GM13976 (cell line): ENCODE measurements at places on chromosomes 5 and 9.
A peak's percentile ranks its signal among the peaks of the same experiment; 100 is the strongest.

DNA sequence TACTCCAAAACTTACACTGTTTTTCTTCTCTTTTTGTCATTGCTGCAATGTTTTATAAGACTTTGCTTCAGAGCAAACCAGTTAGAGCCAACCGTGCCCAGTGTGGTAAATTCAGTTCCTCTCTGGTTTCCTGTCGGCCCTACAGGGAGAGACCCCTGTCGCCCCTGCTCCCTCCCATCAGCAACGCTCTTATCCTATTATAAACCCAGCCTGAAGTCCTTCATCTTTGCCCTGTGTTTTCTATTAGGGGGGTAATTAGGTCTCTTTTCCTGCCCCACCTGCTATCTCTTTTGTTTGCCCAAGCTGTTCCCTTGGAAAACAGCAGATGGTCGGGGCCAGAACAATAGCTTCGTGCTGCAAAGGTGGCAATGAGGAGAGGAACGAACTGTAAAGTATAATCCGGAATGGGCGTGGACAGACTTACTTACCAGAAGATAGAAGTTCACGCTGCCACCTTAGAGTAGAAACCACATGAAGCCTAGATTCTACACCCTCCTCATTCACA lies 21.4 kb upstream of the OTULINL start:
- DNase-seq = no peak

DNA sequence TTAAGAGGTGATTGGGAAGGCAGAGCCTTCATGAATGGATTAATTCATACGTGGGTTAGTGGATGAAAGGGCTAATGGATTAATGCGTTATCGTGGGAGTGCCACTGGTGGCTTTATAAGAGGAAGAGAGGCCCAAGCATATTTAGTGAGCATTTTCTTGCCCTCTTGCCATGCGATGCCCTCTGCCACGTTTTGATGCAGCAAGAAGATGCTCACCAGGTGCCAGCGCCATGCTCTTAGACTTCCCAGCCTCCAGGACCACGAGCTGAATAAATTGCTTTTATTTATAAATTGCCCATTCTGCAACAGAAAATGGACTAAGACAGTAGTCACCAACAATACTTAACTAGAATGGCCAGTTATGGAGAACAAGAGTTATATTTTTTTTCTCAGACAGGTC lies 24.2 kb downstream of the DAPK1 start:
- DNase-seq = no peak

DNA sequence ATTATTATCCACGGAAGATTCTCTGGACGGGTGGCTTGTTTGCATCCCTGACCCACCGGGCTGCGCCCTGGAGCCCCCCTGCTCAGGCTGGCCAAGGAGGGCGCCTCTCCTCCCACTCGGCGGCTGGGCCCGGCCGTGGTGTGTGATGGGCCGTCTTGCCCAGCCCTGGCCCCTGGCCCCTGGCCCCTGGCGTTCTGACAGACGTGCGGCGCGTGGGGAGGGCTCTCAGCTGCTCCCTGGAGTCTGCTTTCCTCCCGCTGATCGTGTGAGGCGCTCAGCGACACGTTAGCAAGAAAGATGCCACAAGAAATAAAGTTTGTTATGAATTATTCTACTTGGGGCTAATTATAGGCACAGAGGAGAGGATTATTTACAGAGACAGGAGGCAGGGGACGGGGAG lies 33.3 kb downstream of the UNC5A start:
- DNase-seq = no peak

GRCh38 chr5:143491646-143492045 lies 88.2 kb upstream of the NR3C1 start:
- no peak for DNase-seq

DNA sequence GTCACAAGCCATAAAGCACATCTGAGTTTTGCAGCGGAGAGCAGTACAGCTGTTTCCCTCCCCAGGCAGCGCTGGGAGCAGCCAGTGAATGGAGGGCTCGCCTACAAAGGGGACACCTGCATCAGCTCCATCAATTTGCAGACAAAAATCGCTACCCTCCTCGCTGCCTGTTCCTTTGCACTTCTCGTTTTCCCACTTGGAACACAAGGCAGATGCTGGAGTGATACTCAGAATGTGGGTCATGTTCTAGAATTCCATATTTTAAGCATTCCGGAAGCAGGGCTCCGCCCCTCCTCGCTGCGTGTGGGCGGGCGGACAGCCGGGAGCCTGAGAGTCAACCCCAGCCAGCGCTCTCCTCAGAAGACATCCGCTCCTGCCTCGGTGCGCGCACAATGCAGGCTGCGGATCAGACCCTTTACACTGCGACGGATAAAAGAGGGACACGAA lies 92.1 kb downstream of the LMNB1 start:
- peak; percentile 61 for DNase-seq

DNA sequence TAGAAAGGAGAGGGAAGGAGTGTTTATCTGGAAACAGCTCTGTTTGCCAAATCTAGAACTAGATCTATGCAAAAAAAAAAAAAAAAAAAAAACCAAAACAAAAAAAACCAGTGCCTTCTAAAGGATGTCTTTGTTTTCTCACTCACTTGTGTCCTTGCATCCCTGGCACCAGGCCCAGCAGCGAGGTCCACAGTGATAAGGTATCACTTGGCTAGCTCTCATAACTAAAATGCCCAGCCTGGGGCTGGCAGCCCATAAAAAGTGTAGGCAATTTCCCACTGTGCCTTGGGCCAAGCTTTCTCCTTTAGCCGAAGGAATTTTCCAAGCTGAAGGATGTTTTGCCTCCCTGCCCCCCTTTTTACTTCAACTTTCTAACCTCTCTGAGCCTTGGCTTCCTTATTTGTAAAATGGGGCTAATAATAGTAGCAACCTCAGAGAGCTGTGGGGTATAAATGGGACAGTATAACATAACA lies 20.8 kb downstream of the RGS3 start:
- DNase-seq = no peak

DNA sequence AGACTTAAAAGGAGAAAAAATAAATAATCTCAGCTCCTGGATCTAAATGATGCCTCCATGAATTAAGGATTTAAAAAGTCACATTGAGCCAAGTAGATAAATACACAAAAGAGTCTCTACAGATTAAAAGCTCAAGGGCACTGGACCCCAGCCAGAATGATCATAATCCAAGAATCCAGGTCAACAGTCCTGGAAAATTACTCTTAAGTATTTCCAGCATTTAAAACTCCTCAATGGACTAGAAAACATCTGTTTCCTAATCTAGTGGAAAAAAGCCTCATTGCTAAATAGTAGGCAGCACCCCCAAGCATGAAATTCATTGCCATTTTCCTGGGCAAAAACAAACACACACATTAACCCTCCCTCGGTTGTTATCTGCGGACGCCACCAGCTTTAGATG lies 96.8 kb downstream of the FRMD3 start:
- DNase-seq = no peak

GRCh38 chr5:9437741-9438240 lies 108.1 kb downstream of the SEMA5A start:
- no peak for DNase-seq

DNA sequence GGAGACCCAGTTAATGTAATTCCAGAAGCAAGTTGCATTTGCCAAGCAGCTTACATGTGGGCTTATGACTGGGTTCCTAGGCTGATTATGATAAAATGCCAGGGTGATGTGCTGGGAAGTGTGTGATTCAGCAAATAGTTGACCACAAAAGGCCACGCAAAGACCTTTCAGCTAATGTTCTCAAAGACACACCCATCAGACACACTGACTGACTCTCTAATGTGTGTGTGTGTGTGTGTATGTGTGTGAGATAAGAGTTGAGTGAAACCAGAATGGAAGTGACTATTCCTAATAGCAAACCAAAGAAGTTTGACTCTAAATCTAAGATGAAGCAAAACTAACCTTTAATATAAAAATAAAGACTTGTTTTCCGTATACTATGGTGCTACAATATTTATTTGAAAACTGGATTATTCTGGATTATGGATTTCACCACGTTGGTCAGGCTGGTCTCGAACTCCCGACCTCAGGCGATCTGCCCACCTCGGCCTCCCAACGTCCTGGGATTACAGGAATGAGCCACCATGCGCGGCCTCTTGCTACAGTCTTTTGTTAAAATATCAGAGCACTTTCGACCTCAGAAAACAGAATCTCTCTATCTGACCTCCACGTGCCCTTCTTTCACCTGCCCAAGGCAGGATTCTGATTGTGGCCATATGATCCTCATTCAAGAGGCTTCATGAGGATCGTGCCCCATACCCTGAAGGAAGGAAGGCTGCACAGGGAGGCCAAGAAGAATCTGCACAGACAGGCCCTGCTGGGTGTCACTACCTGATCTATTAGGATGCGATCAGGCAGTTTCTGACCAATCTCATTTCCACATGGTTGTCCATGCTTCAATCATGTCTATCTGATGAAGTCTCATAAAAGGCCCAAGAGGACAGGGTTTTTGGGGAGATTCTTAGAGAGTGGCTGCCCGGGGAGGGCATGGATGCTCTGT lies 75.6 kb downstream of the USP20 start:
- DNase-seq = no peak

DNA sequence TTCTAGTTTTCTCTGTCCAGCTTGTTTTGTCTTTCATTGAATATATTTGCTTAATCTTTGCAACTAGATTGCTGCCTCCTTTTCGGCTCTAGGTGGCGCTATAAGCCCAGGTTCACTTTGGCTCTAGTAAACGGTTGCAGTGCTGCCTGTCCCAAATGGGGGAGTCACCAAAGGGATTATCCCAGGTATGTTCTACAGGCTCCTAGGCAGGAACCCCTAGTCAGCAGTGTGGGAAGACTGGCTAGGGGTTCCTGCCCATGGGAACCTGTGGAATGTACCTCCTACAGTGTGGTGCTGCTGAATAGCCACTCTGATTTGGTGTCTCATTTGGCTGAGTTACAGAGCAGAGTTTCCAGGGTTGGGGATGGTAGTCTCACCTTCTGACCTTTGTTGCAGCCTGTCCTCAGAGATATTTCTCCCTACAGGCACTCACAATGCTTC lies 85.2 kb downstream of the ARSB start:
- peak; percentile 49 for DNase-seq

DNA sequence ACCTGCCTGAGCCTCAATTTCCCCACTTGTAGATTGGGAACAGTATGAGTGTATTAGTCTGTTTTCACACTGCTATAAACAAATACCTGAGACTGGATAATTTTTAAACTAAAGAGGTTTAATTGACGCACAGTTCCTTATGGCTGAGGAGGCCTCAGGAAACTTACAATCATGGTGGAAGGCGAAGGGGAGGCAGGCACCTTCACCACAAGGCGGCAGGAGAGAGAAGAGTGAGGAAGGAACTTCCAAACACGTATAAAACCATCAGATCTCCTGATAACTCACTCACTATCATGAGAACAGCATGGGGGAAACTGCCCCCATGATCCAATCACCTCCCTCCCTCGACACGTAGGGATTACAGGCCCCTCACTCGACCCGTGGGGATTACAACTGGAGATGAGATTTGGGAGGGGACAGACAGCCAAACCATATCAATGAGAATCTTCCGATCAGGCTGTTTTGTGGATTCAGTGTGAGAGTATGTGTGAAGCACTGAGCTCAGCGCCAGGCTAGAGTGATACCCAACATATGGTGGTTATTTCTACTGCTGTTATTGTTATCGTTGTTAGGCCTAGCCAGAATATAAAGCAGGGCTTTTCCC lies 14.6 kb upstream of the LMX1B start:
- no peak for DNase-seq

DNA sequence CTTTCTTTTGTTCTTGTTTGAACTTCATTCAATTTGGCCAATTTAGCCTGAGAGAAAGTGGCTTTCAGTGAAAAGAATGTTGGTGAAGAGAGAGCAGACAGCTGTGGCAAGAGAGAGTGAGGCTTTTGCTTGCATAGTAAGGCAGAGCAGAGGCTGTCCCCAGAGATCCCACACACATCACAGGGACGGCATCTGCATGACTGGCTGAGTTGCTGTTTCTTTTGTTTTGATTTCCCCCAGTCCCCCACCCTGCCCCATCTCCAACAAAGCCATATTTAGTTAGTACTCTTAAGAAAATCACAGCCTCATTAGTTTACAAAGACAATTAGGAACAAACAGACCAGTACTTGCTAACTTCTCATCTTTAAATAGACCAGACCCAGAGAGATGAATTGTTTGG lies 363.9 kb upstream of the SEMA6A start:
- DNase-seq = no peak

DNA sequence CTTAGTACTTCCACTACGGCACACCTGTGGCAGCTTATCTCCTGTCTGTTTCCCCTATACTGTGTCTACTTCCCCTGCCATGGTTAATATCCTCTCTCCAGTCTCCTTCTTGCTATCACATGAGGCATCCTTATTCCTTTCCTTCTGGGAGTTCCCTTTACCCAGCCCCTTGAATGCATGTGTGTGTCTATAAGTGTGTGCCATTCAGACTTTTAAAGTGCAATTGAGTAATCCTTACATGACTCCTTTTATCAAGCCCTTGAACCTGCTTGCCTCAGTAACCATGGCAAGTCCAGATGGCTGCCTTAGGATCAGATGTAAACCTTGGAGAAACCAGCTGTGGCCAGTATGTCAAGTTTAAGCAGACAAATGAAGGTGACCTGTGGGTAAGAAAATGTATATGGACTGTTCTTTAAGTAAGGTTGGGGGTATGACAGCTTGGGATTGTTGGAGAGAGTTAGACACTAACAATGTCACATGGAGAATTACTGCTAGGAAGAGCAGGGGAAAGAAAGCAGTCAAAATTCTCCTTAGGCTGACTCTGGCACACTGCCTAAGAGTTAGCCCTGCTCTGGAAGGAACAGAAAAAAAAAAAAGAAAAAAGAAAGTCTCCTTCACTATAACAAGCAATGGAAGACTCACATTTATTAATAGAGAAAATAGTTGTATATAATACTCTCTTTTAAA lies 142.1 kb downstream of the HINT1 start:
- no peak for DNase-seq

DNA sequence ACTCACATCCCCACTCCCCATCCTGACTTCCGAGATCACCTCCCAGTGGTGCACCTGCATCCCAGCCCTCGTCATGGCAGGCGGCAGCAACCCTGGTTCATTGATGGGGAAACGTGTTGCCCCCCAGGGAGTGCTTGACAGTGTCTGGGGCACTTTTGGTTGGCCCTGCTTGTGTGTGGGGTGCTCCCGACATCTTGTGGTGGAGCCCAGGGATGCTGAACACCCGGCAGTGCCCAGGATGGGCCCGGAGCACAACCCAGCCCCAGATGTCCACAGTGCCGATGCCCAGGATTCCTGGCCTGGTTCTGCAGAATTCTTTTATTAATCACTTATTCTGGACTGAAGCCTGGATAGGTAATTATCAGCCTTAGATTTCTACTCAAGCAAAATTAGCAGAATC lies 3.7 kb downstream of the MRPL36 start:
- DNase-seq = no peak

GRCh38 chr5:31095796-31096195 lies 97.7 kb upstream of the CDH6 start:
- DNase-seq = no peak

- no peak for DNase-seq
These were observed 3.5 kb downstream of the SNCB start for GRCh38 chr5:176626876-176627236.
